Stimulated activated CD4-positive, alpha-beta T cell treated with anti-CD3 and anti-CD28 coated beads, Interleukin-1b, Interleukin-23, amount 100 ng/mL, for 48 hours (primary cell): ENCODE measurements at places on chromosomes 16 and 17.

- DNase-seq: no peak
Measured at GRCh38 chr16:89905511-89906139, 13.0 kb upstream of the MC1R start.

- DNase-seq: no peak
Measured at GRCh38 chr16:59880611-59881010, 1146.5 kb upstream of the GOT2 start.

DNA sequence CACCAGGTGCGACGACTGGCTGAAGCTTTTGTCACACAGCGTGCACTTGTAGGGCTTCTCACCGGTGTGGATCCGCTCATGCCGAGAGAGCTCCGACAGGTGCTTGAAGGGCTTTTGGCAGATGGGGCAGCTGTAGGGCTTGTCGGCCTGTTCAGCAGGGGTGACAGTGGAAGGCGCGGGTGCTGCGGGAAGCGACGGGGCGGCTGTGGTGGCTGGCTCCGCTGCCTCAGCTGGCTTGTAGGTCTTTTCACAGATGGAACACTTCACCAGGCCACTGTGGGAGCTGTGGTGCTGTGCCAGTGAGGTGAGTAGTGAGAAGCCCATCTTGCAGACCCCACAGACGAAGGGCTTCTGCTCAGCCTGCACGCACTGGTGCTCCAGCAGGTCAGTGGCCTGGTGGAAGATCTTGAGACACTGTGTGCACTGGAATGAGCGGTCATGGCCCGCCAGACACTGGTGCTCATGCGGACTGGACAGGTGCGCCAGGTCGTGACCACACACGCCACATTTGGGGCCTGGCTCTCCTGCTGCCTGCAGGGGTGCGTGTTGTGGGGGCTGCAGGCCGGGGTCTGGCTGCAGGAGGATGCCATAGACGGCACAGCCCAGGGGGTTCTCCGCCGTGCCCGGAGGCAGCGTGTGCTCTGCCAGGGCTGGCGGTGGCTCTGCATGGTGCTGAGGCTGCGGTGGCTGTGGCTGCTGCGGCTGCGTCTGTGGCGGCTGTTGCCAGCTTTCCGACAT lies 2.8 kb downstream of the ZNF319 start:
- DNase-seq: no peak

DNA sequence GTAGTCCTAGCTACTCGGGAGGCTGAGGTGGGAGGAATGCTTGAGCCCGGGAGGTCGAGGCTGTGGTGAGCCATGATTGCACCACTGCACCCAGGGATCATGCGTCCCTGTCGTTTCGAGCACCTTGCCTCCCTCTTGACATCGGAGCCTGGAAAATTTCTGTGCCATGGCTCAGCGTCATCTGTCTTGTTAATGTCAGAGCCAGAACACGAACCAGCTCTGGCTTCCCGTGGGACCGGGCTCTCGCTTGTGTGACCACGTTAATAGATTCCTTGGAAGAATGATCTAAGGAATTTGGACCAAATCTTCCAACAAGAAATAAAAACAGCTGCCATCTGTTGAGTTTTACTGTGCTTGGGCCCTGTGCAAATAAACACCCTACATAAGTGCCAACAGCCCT lies 117.7 kb downstream of the ABCC1 start:
- DNase-seq: no peak

GRCh38 chr16:9713156-9713555 lies 469.1 kb downstream of the GRIN2A start:
- DNase-seq: no peak

GRCh38 chr17:57329380-57330214 lies 73.3 kb downstream of the MSI2 start:
- DNase-seq: no peak

DNA sequence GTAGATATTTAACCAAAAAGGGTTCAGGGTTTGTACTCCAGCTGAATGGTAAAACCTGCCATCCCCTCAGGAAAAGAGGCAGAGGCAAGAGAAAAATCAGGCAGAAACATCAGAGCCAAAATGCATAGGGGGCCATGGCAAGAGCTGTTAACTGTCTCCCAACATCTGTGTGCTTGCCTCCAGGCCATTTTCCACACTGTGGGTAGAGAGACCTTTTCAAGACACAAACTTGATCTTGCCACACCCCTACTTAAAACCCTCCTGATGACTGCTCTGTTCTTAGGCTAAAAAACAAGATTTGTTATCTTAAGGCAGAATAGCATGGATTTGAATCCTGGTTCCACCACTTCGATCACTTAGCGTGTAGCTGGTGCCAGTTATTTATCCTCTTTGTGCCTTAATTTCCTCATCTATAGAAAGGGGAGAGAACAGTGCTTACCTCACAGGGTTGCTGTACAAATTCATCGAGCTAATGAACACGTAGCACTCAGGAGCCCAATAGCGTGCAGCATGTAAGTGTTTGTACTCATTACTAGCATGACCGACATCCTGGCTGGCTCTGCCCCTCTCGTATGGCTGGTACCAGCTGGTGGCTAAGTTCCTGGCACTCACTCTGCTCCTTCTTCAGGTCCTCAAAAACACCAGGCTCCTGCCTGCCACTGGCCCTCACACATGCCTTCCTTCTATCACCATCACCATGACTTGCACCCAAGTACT lies 25.8 kb downstream of the STAT3 start:
- no peak for DNase-seq

- no peak for DNase-seq
Measured at GRCh38 chr17:12917399-12917798, 100.4 kb downstream of the ELAC2 start.

DNA sequence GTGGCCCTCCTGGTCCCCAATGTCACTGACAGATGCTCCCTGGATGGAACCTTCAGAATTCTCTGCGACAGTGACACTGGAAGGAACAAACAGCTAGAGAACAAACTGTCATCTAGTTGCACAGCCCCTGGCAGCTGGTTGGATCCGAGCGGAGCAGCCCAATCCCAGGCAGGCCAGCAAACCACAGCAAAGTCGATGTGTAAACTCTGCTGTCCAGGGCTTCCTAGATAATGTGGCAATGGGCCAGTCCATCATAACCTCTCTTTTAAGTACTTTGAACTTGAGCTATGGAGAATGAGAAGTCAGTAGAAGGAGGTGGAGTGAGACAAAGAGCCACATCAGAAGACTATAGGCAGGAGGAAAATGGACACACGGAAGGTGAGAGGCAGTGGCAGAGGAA lies 323.0 kb downstream of the CBLN1 start:
- DNase-seq: no peak

- no peak for DNase-seq
Measured at GRCh38 chr16:84476401-84476800, 28.1 kb downstream of the MEAK7 start.

GRCh38 chr16:27880287-27880686 lies 183.2 kb downstream of the GSG1L start:
- no peak for DNase-seq

DNA sequence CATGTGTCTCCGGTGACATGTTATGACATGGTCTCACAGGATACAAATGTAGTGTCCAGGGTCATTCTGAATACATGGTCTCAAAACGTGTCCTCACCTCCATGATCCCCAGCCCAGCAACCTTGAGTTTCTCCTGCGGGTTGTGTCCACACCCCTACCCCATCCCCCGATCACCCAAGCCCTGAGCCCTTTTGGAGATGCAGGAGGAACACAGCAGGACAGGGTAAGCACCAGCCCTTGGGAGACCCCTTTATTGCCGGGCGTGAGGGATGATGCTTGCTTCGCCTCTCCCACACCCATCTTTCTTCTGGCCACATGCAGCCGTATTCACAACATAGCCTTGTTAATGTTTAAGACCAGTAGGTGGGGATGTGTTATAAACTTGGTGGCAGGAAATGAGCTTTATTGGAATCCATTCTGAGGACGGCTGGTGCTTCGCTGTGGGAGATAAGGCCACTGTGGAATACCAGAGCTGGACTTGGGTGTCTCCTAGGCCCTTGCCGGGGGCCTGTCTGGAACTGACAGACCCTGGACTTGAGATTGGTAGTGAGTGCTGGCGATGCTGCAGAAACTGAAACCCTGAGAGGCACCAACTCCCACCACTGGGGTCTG lies 5.5 kb downstream of the TMEM132E start:
- no peak for DNase-seq

- peak; percentile 76 for DNase-seq
Measured at GRCh38 chr17:32253117-32253611, 12.5 kb upstream of the RHBDL3 start.

GRCh38 chr16:81808933-81809480 lies 29.9 kb downstream of the PLCG2 start:
- DNase-seq: no peak

DNA sequence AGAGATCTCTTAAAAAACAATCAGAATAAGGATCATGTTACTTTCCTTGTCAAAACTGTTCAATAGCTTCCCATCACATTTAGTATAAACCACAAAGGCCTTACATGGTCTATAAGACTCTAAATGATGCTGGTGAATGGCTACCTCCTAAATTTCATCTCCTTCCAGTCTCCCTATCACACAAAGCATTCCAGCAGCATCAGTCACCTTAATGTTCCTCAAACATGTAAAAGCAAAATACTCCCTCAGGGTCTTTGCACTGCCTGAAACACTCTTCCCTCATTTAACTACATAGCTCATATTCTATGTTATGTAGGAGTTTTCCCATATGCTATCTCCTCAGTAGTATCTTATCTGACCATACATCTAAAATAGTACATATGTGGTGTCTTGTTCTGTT lies 53.5 kb upstream of the INTS2 start:
- DNase-seq: no peak

- no peak for DNase-seq
Measured at GRCh38 chr17:42780851-42781638, 635 bp downstream of the WNK4 start.

DNA sequence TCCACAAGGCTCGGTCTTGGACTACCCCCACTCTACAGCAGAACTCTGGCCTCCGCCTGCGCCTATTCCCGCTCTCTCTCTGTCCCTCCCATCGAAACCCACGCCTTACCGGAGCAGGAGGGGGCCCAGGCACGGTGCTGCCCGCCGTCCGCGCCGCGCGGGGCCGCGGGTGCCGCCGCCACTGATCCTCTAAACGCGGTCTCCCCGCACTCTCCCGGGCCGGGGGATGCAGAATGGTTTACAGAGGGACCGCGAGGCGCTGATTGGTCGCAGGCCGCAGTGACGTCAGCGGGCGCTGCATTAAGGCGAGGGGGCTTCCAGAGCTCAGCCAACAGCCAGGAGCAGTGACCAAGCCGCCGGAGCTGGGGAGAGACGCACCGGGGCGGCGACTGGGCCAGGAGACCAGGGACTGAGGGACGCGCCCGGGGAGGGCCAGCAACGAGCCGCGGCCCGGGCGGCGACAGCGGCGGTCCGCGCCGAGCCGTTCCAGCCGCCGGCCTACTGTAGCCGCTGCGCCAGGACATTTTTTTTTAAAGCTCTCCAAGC lies 747 bp upstream of the LHX1 start:
- no peak for DNase-seq

DNA sequence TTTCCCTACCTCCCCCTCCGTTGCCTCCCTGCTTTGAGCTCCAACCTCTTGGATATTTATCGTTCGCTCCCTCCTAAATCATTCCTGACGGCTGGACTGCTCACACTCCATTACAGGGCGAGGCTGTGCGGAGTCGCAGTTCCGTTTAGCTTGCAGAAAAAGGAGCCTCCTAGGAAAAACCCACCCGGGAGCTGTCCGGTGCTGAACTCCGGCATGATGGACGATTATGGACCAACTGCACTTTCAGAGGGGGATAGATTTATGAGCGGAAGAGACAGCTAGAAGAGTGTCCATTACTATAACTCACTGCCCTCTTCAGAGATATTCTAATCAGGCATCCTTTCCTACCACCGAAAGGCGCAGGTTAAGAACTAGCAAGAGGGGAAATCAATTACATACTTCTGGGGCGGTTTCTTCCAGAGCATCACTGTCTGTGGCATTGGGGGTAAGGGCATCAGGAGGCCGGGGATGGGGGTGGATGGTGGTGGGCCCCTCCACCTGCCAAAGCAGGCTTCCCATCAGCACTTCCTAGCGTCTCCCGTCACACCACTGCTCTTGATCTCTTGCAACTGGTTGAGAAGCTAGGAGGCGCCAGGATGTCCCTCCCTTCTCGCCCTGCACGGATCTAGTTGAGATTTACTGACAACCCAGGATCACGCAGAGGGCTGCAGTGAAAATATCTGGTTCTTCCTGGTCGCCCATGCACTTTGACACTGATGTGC lies 251.2 kb downstream of the ENGASE start:
- DNase-seq: no peak

DNA sequence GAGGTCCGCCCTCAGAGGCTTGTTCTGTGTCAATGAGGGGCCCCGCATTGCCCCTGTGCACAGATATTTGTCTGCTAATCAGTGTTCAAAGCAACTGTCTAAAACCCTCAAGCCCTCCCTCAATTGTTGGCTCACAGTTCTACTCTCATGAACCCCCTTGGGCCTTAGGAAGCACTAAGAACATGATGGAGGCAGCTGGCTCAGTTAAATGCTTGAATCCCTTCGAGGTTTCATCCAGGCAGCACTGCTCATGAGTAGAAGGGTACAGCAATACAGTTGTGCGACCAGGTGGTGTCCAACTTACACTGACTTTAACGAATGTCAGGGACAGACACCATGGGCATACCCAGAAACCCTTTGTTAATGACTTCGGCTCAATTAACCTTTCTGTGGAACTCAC lies 89.2 kb upstream of the WSCD1 start:
- no peak for DNase-seq

GRCh38 chr17:64277831-64278562 lies 14.9 kb upstream of the TEX2 start:
- no peak for DNase-seq

DNA sequence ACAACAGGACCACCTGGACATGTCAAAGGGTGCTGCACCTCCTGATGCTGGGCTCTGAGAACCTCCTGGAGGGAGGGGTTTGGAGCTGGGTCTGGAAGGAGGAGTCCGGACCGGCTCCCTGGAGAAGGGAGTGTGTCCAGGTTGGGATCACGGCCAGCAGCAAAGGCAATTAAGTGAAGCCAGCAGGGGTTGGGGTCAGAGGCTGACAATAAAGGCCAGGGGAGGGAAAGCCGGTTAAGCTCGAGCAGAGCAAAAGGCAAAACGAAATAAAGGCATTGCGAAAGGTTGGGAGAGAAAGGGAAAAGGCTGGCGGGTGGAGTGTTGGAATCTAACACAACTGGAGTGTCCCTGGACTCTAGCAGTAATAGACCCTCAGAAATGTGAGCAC lies 992 bp upstream of the CACNG4 start:
- DNase-seq: no peak

DNA sequence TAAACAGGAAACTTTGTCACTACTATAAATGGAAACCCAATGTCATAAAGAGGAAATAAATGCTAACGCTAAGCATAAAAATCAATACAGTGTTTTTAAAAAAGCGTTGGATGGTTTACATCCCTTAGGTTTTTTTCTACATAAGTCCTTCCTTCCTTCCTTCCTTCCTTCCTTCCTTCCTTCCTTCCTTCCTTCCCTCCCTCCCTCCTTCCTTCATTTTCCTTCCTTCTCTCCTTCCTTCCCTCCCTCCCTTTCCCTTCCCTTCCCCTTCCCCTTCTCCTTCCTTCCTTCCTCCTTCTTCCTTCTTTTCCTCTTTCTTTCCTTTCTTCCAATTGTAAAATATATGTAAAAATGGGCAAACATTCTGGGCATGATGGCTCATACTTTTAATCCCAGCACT lies 108.3 kb downstream of the HAPSTR1 start:
- no peak for DNase-seq

GRCh38 chr16:28915181-28915580 lies 9.9 kb downstream of the RABEP2 start:
- no peak for DNase-seq

GRCh38 chr17:82334622-82335394 lies 1.2 kb upstream of the SECTM1 start:
- DNase-seq: no peak
